ENCODE measurements at places on chromosomes 2 and 18. TPM values are rescaled to one million over a fixed set of nuclear protein-coding genes. Genes with fewer than 3 reads are reported as not detected.

GRCh38 chr2:33788044-33788443 lies 188.9 kb upstream of the FAM98A start:
- no peak for DNase-seq
- no peaks in the 10 kb centered on the region for H3K27me3 ChIP-seq
- H3K4me1 ChIP-seq = no peaks in the 10 kb centered on the region
- H3K36me3 ChIP-seq = no peaks in the 10 kb centered on the region
- no peak overlapping the region for H3K4me3 ChIP-seq

DNA sequence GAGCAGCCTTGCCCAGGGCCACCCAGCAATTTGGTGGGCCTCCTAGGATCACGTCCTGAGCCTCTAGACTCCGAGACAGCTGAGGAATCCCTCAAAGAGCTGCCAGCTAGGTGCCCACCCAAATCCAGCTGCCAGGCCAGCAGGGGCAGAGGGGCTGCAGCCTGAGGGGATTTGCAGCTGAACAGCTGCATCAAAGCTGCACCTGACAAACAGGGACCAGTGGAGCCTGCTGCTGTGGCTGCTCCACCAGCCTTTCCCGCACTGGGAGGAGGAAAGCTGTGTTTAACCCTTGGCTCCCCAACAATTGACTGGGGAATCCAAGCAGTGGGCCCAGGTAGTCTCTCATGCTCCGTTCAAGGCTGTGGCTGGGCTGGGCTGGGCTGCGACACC lies 8.2 kb downstream of the ADRA2B start:
- H3K27me3 ChIP-seq = no peaks in the 10 kb centered on the region
- H3K4me3 ChIP-seq = peak overlapping the region; percentile 11
- H3K4me1 ChIP-seq = peaks cover 23% of the 10 kb centered on the region
- no peaks in the 10 kb centered on the region for H3K36me3 ChIP-seq
- H3K27ac ChIP-seq = no peak overlapping the region
- peak; percentile 44 for DNase-seq

DNA sequence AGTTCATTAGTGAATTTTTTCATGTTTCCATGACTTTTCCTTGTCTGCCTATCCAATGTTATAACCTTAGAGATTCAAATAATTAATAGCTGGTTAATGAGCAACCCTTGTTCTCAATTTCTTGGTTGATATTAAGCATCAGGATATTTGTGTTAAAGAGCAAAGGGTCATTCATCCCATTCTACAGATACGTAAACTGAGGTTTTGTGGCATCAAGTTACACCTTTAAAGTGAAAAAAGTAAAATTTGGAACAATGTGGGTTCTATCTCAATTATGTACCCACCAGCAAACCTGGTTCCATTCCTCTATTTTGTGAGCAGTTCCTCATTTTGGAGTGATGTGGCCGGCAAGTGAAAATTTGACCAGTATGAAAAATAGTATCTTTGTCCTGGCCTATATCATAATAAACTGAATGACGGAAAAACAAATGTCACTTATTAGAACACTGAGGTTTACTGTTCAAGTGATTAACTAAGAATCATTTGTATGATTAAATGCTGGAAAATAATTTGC lies 220.5 kb upstream of the ATP5MC3 start:
- no peak overlapping the region for H3K27ac ChIP-seq
- H3K4me3 ChIP-seq = no peak overlapping the region
- H3K36me3 ChIP-seq = no peaks in the 10 kb centered on the region

- no peak overlapping the region for H3K4me3 ChIP-seq
- H3K4me1 ChIP-seq = peaks cover 21% of the 10 kb centered on the region
- no peaks in the 10 kb centered on the region for H3K27me3 ChIP-seq
- no peak for DNase-seq
- peaks cover 11% of the 10 kb centered on the region for H3K36me3 ChIP-seq
Measured at GRCh38 chr2:42648796-42649195, 80.4 kb downstream of the MTA3 start.

The FAHD2B gene
- 24.3 TPM for total RNA-seq

GRCh38 chr2:71070294-71071093 lies 2.0 kb downstream of the NAGK start:
- no peak overlapping the region for H3K4me3 ChIP-seq
- no peak overlapping the region for H3K27ac ChIP-seq
- H3K27me3 ChIP-seq = no peaks in the 10 kb centered on the region
- H3K4me1 ChIP-seq = peaks cover 12% of the 10 kb centered on the region
- peak; percentile 43 for DNase-seq
- no peaks in the 10 kb centered on the region for H3K36me3 ChIP-seq

The LONRF2 gene
- 0.37 TPM for total RNA-seq

The SERPINB10 gene
- total RNA-seq = not detected

The UGT1A6 gene
- total RNA-seq = not detected

The EIPR1 gene
- total RNA-seq = 73.0 TPM

DNA sequence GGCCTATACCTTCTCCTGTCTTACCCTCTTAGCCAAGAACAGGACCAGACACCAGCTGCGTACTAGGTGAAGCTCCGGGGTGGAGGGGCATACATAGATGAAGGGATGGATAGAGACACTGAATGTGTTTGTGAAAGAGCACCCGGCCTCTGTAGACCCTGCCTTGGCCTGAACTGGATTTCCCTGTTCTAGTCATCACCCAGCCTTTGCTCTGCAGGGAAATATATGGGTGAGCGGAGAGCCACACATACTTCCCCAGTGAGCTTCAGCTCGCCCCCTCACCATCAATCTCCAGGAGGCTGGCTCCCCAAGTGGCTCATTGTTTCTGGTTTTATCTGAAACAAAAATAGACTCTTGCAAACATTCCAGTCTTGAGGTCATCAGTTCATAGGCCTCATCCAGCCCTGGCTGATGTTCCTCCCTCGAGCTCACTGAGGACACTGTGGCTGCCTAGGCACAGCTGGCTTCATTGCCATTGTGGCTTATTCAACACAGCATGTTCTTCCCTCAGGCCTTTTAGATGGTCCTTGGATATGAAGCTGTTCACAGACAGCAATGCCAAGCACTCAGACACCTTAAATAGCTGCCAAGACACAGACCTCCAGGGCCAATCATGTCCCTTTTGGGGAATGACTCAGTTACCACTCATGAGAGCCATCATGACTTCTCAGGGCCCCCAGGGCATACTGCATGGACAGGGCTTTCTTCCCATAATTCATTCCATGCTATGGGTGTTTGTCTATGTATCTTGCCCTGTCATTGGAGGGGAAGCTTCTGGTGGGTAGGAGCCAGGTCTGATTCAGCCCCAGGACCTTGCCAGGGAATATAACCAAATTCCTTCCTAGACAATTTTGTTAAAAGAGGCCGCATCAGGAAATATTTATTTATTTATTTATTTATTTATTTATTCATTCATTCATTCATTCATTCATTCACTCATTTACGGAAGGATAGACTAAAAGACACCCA lies 82.4 kb downstream of the TTC32 start:
- DNase-seq = no peak
- no peak overlapping the region for H3K27ac ChIP-seq
- H3K4me3 ChIP-seq = no peak overlapping the region
- no peaks in the 10 kb centered on the region for H3K4me1 ChIP-seq
- H3K27me3 ChIP-seq = no peaks in the 10 kb centered on the region
- no peaks in the 10 kb centered on the region for H3K36me3 ChIP-seq

GRCh38 chr2:20382965-20383810 lies 32.5 kb upstream of the PUM2 start:
- H3K27ac ChIP-seq = no peak overlapping the region
- no peak for DNase-seq
- peaks cover 20% of the 10 kb centered on the region for H3K4me1 ChIP-seq
- no peaks in the 10 kb centered on the region for H3K36me3 ChIP-seq
- H3K4me3 ChIP-seq = no peak overlapping the region

The LRRC30 gene
- total RNA-seq = not detected

The UGT1A4 gene
- not detected for total RNA-seq

GRCh38 chr2:230879271-230879882 lies 14.6 kb downstream of the ITM2C start:
- H3K27me3 ChIP-seq = no peaks in the 10 kb centered on the region
- H3K4me3 ChIP-seq = no peak overlapping the region

The EGR4 gene
- total RNA-seq = not detected

The COL3A1 gene
- total RNA-seq = 0.22 TPM

DNA sequence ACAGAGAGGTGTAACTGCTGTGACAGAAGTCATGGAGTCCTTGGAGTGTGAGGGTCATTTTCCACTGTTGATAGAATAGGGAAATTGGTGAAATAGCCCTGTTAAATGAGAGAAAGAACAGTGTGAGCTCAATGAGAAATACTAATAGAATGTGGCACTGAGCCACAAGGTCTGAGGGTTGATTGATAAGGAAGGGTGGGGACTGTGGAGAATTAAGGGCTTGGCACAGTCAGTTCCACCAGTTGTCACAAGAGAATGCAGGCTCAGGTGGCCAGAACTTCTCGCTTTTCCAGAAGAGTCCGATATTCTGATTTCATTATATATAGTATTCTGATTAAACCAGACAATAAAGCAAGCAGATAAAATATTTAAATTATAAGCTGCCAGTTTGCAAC lies 9.1 kb upstream of the IL1RN start:
- H3K36me3 ChIP-seq = no peaks in the 10 kb centered on the region
- no peak overlapping the region for H3K4me3 ChIP-seq
- no peaks in the 10 kb centered on the region for H3K4me1 ChIP-seq
- no peak overlapping the region for H3K27ac ChIP-seq
- DNase-seq = no peak

The PDCL3 gene
- total RNA-seq = 24.9 TPM

GRCh38 chr18:7447318-7448028 lies 119.6 kb upstream of the PTPRM start:
- H3K36me3 ChIP-seq = no peaks in the 10 kb centered on the region
- peaks cover 4% of the 10 kb centered on the region for H3K4me1 ChIP-seq
- peak; percentile 56 for DNase-seq
- H3K4me3 ChIP-seq = no peak overlapping the region

DNA sequence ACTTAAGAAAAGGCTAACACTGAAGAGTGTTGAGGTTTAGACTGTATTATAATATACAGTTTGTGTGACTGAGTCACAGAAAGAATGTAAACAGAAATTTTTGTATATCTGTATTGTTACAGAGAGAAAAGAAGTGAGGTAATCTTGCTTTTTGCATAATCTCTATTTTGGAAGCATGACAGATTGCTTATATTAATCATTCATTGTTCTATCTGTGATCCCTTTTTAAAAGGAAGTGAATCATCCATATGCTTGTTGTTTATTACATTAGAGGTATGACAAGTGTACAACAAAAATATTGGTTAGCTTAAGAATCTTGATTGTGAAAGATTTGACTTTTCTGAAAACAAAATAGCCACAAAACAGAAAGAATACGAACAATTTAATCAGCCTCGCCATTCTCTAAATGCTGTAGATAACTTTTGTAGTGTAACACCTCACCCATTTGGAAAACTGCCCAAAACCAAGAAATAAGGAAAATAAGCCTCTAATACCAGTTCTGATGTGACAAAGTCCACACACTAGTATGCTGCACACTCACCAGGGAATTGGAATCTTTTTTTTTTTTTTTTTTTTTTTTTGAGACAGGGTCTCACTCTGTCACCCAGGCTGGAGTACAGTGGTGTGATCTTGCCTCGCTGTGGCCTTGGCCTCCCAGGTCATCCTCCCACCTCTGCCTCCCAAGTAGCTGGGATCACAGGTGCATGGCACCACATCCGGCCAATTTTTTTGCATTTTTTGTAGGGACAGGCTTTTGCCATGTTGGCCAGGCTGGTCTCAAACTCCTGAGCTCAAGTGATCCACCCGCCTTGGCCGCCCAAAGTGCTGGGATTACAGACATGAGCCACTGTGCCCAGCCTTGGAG lies 91.5 kb upstream of the LPIN2 start:
- no peaks in the 10 kb centered on the region for H3K36me3 ChIP-seq
- no peaks in the 10 kb centered on the region for H3K27me3 ChIP-seq
- H3K4me3 ChIP-seq = no peak overlapping the region

GRCh38 chr2:175535631-175536030 lies 354.1 kb upstream of the ATP5MC3 start:
- no peak overlapping the region for H3K27ac ChIP-seq
- DNase-seq = no peak
- H3K4me1 ChIP-seq = peaks cover 12% of the 10 kb centered on the region
- H3K36me3 ChIP-seq = no peaks in the 10 kb centered on the region

The GALNT13 gene
- 4.3 TPM for total RNA-seq

The KIAA2012 gene
- total RNA-seq = not detected

The RTP5 gene
- not detected for total RNA-seq

DNA sequence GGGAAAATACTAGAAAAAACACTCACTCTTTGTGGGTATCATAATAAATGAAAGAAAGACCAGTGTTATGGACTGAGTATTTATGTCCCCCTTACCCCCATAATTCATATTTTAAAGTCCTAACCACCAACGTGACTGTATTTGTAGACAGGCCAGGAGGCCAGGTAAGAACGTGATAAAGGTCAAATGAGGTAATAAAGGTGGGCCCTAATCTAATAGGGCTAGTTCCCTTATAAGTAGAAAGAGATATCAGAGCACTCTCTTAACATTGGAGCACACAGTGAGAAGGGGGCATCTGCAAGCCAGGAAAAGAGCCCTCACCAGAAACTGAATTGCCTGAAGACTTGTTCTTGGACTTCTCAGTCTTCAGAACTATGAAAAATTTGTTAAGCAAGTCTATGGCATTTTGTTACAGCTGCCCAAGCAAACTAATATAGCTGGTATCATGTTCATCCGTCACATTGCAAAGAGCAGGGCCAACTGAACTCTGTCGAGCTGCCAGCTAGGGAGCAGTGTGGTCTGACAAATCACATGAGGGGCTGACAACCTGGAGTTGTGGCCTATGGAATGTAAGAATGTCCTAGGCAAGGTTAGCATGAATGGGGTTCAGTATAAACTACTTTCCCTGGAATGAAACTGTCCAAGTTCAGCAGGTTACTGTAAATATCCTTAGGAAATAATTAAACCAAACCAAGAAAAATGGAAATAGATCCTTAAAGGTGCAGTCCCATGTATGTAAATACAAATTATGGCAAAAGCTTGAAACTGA lies 280.9 kb downstream of the ZNF385B start:
- no peak overlapping the region for H3K27ac ChIP-seq
- no peaks in the 10 kb centered on the region for H3K36me3 ChIP-seq
- DNase-seq = no peak
- H3K4me1 ChIP-seq = no peaks in the 10 kb centered on the region

DNA sequence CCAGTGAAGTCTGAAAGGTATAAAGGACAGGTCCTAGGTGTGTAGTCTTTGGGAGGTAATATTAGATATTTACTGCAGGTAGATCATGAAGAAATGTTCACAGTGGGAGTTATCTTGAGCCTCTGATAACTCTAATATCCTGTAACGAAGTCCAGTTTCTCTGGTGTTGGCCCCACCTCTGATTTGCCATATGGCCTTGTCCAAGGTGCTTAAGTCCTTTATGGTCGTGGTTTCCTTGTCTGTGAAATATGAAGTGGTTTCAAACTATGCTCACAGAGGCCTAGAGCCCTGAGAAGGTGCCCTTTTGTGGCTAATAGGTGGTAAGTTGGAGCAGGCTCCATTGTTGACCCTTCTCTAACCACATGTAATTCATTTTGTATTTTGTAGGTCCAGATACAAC lies 190.7 kb downstream of the ICOS start:
- no peak for DNase-seq
- no peak overlapping the region for H3K4me3 ChIP-seq
- peaks cover 3% of the 10 kb centered on the region for H3K4me1 ChIP-seq
- H3K36me3 ChIP-seq = no peaks in the 10 kb centered on the region
- H3K27ac ChIP-seq = no peak overlapping the region

Data from neural progenitor cell (in vitro differentiated cells).